Myometrial cell (primary cell): ENCODE measurements at places on chromosomes 16 and 17. TPM values are rescaled to one million over a fixed set of nuclear protein-coding genes. Genes with fewer than 3 reads are reported as not detected.

Gene MYOCD
- total RNA-seq = under 0.01 and 0.58 TPM in 2 replicates

Gene PSMD7
- total RNA-seq = 78.1 and 124 TPM in 2 replicates

Gene PRAC1
- total RNA-seq = not detected in 2 replicates

Gene CD300H
- total RNA-seq = not detected in 2 replicates

Gene STX1B
- 0.86 and 1.4 TPM in 2 replicates for total RNA-seq

Gene TBC1D26
- not detected in 2 replicates for total RNA-seq

Gene CSH2
- not detected in 2 replicates for total RNA-seq

Gene CEP20
- 64.0 and 67.2 TPM in 2 replicates for total RNA-seq

Gene MYADML2
- not detected in 2 replicates for total RNA-seq

Gene SOST
- not detected in 2 replicates for total RNA-seq

Gene AANAT
- total RNA-seq = not detected in 2 replicates

Gene C1QTNF1
- 20.7 and 28.3 TPM in 2 replicates for total RNA-seq

Gene AFMID
- total RNA-seq = 18.2 and 28.7 TPM in 2 replicates

Gene CAPNS2
- not detected in 2 replicates for total RNA-seq

Gene TBC1D3C
- total RNA-seq = not detected in 2 replicates
